ENCODE measurements at places on chromosomes 12 and 14.

DNA sequence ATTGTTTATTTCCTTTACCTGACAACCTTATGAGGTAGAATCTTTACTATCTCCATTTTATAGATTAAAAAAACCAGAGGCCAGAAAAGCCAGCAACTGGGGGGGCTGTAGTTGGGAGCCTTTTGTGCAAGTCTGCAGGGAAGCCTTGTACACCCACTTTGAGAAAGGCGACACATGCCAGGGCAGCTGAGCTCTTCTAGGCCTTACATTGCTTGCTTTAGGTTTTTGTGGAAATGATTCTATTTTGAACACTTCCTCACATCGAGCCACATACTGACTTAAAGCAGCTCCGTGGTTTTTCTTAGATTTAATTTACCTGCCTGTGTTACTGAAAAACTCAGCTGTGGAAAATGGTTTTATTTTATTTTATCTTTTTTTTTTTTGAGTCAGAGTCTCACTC, 34.6 kb downstream of the EP400 start:
- DNase-seq = no peak

DNA sequence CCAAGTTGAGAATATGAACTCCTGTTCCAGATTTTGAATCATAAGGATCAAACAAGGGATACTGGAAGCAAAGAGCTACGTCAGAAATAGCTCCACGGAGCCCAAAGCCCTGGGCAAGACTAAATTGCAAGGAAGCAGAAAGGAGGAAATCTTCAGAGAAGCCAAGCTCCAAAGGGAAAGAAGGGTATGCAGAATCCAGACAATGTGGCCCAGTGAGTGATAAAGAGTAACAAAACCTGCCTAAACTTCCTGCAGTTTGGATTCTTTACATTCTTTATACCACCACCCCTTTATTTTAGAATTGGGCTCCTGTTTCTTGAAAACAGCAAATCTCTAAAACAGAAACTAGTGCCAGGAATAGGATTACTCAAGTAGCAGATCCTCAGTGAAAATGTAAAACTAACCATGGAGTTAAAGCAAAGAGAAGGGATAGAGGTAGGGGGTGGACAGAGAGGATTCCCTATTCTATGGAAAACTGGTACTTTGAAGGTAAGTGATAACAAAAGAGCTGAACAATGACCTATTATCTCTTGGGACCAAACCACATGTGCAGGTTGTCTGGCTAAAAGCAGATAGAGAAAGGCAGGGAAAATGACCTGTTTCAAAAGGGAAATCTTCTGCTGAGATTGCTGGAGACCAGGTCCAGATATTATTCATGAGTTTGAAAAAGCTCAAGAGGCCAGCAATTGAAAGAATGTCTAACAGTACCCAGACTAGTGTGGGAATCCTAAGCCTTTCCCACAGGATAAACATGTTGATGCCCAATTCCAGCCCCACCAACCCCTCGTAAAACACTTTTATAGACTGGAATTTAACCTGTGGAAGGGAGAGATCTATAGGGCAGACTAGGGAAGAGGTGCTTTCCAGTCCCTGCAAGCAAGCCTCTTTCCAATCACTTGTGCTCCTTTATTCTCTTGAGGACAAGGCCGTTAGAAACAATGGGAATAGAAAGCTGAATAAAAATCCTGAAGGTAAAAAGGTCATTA, 24.5 kb downstream of the MBIP start:
- no peak for DNase-seq

DNA sequence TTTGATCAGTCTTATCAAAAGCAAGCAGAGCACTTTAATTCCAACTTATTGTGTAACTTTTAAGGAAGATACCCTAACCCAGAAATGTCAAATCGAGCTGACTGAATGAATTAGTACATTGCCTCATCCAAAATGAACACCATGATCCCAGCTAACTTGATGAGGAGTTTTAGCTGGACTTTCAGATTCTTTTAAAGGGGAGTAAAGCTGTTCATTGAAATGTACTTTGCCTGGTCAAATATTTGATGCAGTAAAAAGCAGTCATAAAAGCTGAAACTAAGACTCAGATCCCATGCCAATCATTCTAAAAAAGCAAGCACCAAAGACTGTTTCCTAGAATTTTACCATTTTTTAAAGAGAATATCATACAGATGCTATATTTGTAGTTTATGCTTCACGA, 114.1 kb downstream of the FSCB start:
- no peak for DNase-seq

DNA sequence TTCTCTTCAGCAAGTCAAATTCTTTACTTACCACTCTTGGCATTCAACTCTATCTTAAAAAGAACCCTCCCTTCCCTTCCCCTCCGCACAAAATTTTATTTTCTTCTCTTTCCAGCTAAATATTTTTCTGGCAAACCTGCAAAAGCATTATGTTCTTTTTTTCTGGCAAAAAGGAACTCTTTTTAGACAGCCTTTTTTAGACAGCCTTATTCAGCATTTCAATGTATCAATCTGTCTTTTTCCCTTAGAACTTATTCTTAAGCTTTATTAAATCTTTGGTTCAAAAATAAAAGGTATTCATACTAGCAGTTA, 50.5 kb downstream of the SPTLC2 start:
- DNase-seq = no peak

GRCh38 chr12:122820838-122821271, 14.4 kb upstream of the HIP1R start:
- DNase-seq = no peak

- DNase-seq = no peak
These were observed 32.7 kb downstream of the RTRAF start for GRCh38 chr14:52021957-52022600.

- DNase-seq = no peak
These were observed 16.6 kb downstream of the MGP start for GRCh38 chr12:14868916-14869506.

DNA sequence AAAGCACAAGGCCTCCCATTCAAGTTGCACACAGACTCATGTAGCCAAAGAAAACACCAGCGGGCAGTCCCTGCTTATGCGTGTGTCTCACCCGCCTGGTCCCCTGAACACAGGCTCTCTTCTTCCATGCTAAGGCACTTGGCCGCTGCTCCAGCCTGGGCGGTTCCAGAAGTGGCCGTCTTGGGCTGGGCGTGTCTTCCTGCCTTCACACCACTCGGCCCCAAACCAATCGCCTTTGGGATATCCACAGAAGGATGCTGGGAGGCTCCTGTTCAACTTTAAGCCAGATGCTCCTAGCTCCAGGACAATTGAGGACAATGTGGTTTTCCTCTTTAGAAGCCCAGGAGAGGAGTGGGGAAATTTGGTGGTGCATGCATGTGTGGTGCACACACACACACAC, 2.2 kb downstream of the SCARB1 start:
- no peak for DNase-seq

DNA sequence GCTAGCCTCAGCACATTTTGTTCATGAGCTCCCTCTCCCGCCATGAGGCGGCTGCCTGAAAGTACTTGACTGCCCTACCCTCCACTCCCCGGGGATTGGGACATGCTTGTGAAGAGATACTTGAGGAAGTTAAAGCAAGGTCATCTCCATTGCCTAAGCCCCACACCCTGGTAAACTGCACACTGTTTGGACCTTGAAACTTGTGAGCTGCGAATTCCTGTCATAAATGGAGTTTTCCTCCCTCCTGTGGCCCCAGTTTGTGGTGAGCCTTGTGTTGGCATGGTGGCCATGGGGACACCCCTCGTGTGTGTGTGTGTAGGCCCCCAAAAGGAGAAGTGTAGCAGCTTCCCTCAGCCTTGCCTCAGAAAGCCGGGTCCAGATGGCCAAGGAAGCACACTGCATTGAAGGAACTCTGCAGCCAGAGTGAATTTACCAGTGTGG, 395.5 kb downstream of the ZFP36L1 start:
- no peak for DNase-seq

DNA sequence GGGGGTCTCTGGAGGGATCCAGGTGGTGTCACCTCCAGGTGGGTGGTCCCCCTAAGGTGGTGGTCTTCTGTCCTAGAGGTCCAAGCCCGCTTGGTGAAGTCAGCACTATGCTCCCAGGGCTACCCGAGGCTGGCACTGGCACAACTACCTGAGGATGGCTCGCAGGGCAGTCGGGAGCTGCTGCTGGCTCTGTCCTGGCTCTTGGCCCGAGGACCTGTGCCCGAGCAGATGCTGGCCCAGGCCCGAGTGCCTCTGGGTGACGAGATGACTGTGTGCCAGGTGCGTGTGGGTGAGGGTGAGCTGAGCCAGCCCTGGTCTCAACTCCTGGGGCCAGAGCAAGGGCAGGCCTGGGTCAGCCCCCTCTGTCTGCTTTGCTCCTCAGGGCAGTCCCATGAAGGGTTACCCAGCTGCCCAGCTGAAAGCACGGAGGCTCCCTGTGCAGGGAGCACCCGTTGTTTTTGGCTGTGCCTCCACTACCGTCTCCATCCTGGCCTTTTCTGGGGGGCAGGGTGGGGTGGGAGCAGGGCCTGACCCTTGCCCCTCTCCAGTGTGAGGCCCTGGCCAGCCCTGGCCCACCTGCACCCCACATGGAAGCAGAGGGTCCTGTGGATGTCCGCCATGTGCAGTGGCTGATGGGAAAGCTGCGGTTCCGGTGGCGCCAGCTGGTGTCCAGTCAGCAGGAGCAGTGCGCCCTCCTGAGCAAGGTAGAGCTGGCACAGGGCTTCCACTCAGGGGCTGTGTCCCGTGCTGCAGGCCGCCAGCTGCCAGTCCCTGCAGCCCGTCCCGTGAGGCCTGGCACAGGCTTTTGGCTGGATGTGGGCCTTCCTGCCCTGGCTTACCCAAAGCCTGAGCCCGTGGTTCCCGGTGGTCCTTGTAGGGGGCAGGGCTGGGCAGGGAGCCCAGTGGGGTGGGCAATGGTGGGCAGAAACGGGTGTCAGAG, 1.3 kb downstream of the TEDC1 start:
- DNase-seq = no peak

- DNase-seq = no peak
These were observed 160.8 kb upstream of the PRICKLE1 start for GRCh38 chr12:42750356-42750755.

- no peak for DNase-seq
These were observed 1.2 kb downstream of the ZBTB25 start for GRCh38 chr14:64502456-64502855.

DNA sequence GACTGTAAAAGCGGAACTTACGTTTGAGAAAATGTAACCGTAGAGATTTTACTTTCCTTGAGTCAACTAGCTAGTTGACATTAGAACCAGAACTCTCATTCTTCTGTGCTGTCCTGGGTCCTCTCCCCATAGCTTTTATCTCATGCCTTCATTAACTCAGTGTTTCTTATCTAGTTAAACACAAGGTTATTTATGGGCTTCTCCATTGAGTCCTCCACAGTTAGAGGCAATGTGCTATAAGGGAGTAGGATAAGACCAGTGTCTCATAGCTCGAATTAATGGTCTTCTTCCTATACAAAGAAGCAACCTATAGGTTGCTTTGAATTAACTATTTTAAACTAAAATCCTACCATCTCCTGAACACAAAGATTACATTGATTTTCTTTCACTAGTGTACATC, 129.8 kb downstream of the ACSS3 start:
- DNase-seq = no peak

DNA sequence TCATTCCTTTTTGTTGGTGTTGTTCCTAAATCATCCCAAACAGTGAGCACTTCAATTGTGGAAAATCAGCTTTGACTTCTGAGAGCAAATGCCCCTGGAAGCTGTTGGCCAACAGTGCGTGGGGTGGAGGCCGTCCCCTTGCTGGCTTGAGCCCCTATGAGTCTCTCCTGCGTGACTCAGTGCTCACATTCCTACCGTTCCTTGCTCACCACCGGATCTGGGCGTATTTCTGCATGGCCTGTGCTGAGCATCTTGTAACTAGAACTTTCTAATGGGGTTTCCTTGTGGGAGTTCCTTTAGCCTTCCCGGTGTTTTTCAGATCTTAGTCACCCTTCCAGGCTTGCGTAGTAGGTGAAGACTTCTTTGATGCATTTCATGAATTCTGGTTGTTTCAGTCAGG, 14.7 kb downstream of the SERPINA1 start:
- no peak for DNase-seq

DNA sequence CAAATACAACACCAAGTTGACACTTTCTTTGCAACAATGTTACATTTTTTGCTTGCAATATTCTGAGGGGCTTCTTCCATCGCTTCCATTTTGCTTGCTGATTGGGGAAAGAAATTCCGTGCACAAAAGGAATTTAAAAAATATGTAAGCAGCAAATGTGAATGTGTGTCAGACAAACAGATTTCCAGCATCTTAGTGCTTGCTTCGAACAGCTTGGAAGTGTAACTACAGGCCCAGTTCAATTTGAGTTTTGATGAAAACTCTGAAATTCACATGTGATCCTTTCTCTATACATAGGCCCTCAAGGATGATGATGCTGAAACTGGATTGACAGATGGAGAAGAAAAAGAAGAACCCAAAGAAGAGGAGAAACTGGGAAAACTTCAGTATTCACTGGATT, 399.1 kb downstream of the PAWR start:
- no peak for DNase-seq

DNA sequence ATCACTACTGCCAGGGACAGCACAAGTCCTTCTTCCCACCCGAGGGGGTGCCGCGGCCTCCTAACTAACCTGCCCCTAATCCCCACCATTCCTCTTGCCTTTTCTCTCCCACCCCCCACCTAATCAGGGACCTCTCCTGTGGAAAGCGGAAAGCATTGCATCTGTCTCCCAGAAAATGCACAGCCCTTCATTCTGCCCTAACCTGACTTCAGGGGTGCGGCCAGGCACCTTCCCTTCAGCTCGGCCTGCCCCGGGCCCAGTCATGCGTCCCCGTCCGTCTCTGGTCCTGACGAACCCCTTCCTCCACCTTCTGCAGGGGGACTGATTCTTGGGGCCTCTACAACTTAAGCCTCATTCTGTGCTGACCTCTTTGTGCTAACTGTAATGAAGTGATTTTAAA, 43.9 kb upstream of the TRAF3 start:
- no peak for DNase-seq

- DNase-seq = no peak
These were observed 82.9 kb upstream of the CLMN start for GRCh38 chr14:95402578-95402977.

- DNase-seq = peak; percentile 33
These were observed 2.1 kb downstream of the MYL6 start for GRCh38 chr12:56160193-56160763.

DNA sequence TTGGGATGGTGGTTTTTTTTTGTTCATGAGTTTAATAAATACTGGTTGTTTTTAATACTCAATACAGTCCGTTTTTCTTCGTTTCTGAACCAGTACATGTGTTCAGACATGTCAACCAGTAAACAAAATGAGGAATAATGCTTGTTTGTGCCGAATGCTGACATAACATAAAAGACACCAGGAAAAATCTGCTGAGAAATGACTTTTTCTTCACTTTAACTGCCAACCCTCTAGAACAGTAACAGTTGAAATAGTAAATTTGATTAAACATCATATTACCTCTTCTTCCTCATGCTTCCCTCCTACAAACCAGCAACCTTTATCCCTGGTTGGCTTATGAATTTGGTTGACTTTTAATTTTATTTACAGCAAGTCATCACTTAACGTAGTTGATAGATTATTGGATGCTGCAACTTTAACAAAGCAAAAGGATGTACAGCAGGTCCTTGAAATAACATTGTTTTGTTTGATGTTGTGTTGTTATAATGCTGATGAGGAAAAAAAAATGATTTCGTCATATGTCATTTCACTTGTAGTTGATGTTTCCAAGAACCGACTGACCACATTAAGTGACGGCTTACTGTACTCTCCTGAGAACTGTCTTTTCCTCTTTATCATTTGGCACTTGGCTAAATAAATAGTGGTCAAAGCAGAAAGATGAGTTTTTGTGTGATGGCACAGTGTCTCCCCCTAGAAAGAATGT, 340.5 kb downstream of the TMTC2 start:
- DNase-seq = no peak
